ENCODE measurements at places on chromosomes 6 and 20.

GRCh38 chr6:16731478-16732051 lies 29.7 kb downstream of the ATXN1 start:
- no peak for DNase-seq

GRCh38 chr6:28742668-28743270 lies 181.0 kb downstream of the TRIM27 start:
- peak; percentile 21 for DNase-seq

GRCh38 chr20:12700701-12701100 lies 308.1 kb upstream of the SPTLC3 start:
- DNase-seq, result no peak

GRCh38 chr20:24095756-24096155 lies 107.2 kb upstream of the GGTLC1 start:
- DNase-seq, result no peak

DNA sequence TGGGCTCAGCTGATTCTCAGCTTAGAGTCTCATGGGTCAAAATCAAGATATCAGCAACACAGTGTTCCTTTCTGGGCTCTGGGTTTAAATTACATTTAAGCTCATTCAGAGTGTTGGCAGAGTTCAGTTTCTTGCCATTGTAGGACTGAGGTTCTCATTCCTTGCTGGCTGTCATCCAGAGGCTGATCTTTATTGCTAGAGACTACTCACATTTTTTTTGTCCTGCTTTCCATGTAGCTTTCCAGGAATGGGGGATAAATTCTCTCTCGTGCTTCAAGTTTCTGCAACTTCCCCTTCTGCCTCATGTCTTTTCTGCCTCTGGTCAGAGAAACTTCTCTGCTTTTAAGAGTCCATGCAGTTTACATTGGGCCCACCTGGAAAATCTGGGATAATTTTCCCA lies 86.9 kb downstream of the RFX6 start:
- DNase-seq, result no peak

- DNase-seq, result peak; percentile 22
These were observed 1.4 kb downstream of the GFOD1 start for GRCh38 chr6:13485923-13486562.

- no peak for DNase-seq
These were observed 23.6 kb upstream of the APCDD1L start for GRCh38 chr20:58538752-58539151.

DNA sequence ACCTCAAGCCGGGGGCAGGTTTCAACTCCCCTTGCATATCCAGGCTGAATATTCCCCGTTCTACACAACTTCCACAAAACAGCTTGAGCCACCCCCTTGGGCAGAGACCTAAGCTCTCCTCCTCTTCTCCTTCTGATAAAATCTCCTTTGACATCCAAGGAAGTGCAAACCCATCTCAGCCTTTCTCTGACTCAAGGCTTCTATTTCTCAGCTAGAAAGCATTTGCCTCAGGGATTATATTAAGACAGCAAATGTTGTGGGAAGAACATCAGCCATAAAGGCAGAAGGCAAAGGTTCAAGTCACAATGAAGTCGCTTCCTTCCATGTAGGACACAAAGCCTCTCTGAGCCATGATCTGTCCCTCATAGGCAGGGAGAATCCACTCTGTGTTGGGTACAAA lies 386.6 kb upstream of the ARID1B start:
- no peak for DNase-seq

DNA sequence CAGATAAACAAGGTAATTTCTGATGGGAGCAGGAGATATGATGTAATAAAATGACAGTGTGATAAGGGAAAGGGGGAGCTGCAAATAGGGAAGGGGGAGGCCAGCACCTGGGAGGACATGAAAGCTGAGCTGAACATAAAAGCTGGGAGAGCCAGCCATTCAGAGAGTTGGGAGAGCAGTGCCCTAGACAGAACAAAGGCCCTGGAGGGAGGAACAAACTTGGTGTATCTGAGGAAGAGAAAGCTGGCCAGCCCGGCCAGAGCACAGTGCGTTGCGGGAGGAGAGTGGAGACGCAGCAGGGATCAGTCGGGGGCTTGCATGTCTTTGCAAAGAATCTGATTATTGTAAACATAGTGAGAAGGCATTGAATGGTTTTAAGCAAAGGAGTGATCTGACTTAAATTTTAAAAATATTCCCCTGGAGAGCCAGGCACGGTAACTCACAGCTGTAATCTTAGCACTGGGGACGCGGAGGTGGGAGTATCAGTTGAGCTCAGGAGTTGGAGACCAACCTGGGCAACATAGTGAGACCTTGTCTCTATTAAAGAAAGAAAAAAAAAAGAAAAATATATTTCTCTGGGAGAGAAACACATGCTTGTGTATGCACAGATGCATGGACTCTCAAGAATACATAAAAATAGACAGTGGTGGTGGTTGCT lies 318.2 kb downstream of the ZFAND3 start:
- DNase-seq, result no peak
